Smooth muscle cell of the coronary artery (primary cell): ENCODE measurements at places on chromosomes 1 and 21. TPM values are rescaled to one million over a fixed set of nuclear protein-coding genes. Genes with fewer than 3 reads are reported as not detected.

Gene CENPF
- 0.70 and 9.8 TPM in 2 replicates for total RNA-seq

Gene ZNF683
- not detected in 2 replicates for total RNA-seq

Gene LCA5L
- total RNA-seq: 0.35 and 0.75 TPM in 2 replicates

Gene KRTAP19-4
- not detected in 2 replicates for total RNA-seq

Gene S100A7
- total RNA-seq: not detected in 2 replicates

Gene ATPAF1
- 29.6 and 39.2 TPM in 2 replicates for total RNA-seq

Gene RNF207
- total RNA-seq: 4.6 and 22.5 TPM in 2 replicates

Gene LCK
- total RNA-seq: not detected in 2 replicates

Gene SLC22A15
- total RNA-seq: 3.0 and 6.9 TPM in 2 replicates

Gene SEMA4A
- 1.2 and 1.3 TPM in 2 replicates for total RNA-seq

Gene SH2D1B
- not detected in 2 replicates for total RNA-seq

Gene RCSD1
- 0.08 and 0.12 TPM in 2 replicates for total RNA-seq

Gene KLF17
- 0.08 and 0.23 TPM in 2 replicates for total RNA-seq

Gene KISS1
- 0.38 TPM in 1 of 2 replicates, not detected in the other for total RNA-seq

Gene TMEM82
- not detected in 2 replicates for total RNA-seq

Gene LIN28A
- total RNA-seq: 0.08 TPM in 1 of 2 replicates, not detected in the other

Gene TPRG1L
- total RNA-seq: 23.1 and 27.5 TPM in 2 replicates

Gene TMPRSS2
- not detected in 2 replicates for total RNA-seq

Gene PLD5
- not detected in 2 replicates for total RNA-seq

Gene HSD11B1
- 0.45 and 71.1 TPM in 2 replicates for total RNA-seq

Gene TRIM62
- total RNA-seq: 0.70 and 2.2 TPM in 2 replicates

Gene LAMB3
- 5.6 and 20.8 TPM in 2 replicates for total RNA-seq

Gene LYPD8
- 0.30 and 0.35 TPM in 2 replicates for total RNA-seq

Gene KANK4
- 0.08 TPM in 1 of 2 replicates, not detected in the other for total RNA-seq

Gene AMY1A
- total RNA-seq: not detected in 2 replicates

Gene CLCA1
- under 0.01 TPM in 1 of 2 replicates, not detected in the other for total RNA-seq

Gene NFASC
- total RNA-seq: 7.2 and 33.3 TPM in 2 replicates

Gene SLC25A34
- 0.30 and 0.47 TPM in 2 replicates for total RNA-seq

Gene CHRNB2
- 0.23 TPM in 1 of 2 replicates, not detected in the other for total RNA-seq

Gene GUCA2B
- not detected in 2 replicates for total RNA-seq

Gene CYP4A11
- not detected in 2 replicates for total RNA-seq
